ENCODE measurements at places on chromosomes 7 and 10. TPM values are rescaled to one million over a fixed set of nuclear protein-coding genes. Genes with fewer than 3 reads are reported as not detected.

GRCh38 chr7:152313831-152314604 lies 121.8 kb downstream of the KMT2C start:
- no peak overlapping the region for H3K27ac ChIP-seq
- DNase-seq = peak; percentile 27
- H3K36me3 ChIP-seq = 0 out of 2 replicates have a peak, but pooled peaks cover 6% of the 10 kb centered on the region
- no peak overlapping the region for H3K4me3 ChIP-seq
- H3K4me1 ChIP-seq = peaks cover 3% of the 10 kb centered on the region
- H3K27me3 ChIP-seq = no peaks in the 10 kb centered on the region

GRCh38 chr7:33841705-33842129 lies 63.6 kb upstream of the BMPER start:
- no peak overlapping the region for H3K4me3 ChIP-seq
- no peak for DNase-seq
- no peaks in the 10 kb centered on the region for H3K4me1 ChIP-seq
- no peaks in the 10 kb centered on the region for H3K27me3 ChIP-seq

NEURL1 gene
- 0.10 TPM for total RNA-seq

DNA sequence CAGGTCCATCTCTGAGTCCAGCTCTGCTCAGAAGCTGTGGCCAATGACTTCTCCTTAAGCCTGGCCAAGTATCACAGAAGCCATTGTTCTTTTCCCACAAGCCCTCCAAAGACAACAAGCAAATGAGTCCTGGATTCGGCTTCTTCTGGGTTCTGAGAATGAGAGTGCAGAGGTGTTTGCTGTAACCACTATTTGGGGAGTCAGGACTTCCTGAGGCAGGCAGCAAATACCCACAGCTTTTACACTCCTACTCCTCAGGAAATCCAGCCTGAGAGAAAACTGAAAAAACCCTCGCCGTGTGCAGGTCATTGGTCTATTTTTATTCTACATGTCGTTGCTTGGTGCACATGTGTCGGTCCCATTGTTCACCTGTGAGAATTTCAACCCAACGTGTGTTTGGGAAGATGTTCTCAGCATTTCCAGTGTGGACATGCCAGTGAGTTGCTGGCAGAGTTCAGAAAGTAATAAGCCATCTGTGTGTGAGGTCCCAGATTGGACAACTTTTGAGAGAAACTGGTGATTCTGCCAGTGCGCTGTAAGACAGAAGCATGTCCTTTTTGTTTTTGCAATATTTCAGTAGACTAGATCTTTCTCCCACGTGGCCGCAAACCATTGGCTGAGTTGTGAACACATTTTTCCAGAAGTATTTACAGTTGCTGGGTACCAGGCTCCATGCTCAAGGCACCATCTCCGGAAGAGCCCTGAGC lies 121.6 kb upstream of the LYZL2 start:
- no peaks in the 10 kb centered on the region for H3K4me1 ChIP-seq
- H3K27ac ChIP-seq = no peak overlapping the region
- no peak overlapping the region for H3K4me3 ChIP-seq
- no peak for DNase-seq
- H3K27me3 ChIP-seq = no peaks in the 10 kb centered on the region

KLF14 gene
- 0.39 TPM for total RNA-seq

DNA sequence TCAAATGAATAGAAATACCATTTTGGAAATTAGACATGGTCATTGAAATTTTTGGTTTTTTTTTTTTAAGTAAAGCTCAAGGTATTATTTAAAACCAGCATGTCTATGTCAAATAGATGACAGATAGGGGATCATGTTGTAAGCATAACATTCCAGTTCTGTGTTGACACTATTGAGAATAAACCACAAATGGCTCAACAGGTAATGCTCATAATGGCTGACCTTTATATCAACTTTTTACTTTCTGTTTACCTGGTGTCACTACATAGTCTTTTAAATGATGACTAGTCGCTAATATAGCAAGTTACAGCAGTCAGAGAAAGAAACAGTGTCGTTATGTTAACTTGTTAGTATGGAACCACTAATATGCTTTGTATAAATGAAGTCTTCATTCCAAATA lies 616.0 kb downstream of the GATA3 start:
- H3K27me3 ChIP-seq = no peaks in the 10 kb centered on the region
- no peak for DNase-seq
- no peak overlapping the region for H3K27ac ChIP-seq
- H3K4me1 ChIP-seq = no peaks in the 10 kb centered on the region
- H3K36me3 ChIP-seq = no peaks in the 10 kb centered on the region
- no peak overlapping the region for H3K4me3 ChIP-seq

- 0 out of 2 replicates have a peak overlapping the region, but pooled peaks have one; percentile 2 for H3K4me3 ChIP-seq
- H3K27me3 ChIP-seq = no peaks in the 10 kb centered on the region
Measured at GRCh38 chr10:21523557-21524008, 1.9 kb downstream of the SKIDA1 start.

DNA sequence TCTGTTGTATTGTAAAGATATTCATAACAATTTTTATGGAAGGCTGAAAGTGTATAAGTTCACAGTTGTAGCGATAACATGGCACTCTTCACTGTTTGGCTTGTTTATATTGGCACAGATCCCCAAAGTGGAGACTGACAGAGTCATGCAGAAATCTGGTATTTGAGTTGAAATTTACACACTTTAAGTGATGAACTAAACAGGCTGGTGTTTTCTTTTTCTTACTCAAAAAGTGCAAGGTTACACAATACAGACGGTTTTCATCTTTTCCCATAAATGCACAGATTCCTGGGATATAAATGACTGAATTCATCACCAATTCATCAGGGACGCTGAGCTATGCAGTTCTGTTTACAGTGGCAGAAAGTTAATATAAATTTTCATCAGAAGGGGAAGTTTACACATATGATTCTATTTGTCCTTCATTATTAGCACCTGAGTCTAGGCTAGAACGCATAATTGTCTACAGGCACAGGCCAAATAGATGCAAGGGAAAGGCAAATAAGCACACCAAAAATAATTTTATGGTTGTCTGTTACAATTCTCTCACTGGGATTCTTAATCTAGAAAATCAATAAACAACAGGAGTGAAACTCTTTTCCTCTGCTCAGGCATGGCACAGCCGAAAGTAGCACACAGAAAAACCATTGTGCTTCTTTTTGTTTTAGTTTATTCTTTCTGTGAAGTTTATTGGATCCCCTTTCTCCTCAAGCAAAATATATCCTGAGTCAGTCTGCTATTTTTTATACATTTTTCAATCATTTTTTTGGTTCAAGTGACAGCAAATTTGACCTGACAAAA lies 88.0 kb downstream of the FOXP2 start:
- no peak overlapping the region for H3K4me3 ChIP-seq
- peak overlapping the region; percentile 76 for H3K27ac ChIP-seq
- H3K36me3 ChIP-seq = no peaks in the 10 kb centered on the region
- peaks cover 13% of the 10 kb centered on the region for H3K4me1 ChIP-seq
- no peak for DNase-seq

LRIT2 gene
- not detected for total RNA-seq

DNA sequence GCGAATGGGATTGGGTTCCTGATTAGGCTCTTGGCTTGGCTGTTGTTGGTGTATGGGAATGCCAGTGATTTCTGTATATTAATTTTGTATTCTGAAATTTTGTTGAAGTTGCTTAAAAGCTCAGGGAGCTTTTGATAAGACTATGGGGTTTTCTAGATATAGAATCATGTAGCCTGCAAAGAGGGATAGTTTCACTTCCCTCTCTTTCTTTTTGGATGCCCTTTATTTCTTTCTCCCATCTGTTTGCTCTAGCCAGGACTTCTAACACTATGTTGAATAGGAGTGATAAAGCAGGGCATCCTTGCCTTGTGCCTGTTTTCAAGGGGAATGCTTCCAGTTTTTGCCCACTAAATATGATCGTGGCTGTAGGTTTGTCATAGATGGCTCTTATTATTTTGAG lies 40.4 kb upstream of the MPP7 start:
- no peak overlapping the region for H3K4me3 ChIP-seq
- no peak for DNase-seq
- H3K36me3 ChIP-seq = no peaks in the 10 kb centered on the region
- H3K4me1 ChIP-seq = no peaks in the 10 kb centered on the region
- H3K27me3 ChIP-seq = no peaks in the 10 kb centered on the region
- no peak overlapping the region for H3K27ac ChIP-seq

GRCh38 chr10:124566222-124566888 lies 104.7 kb downstream of the LHPP start:
- no peak for DNase-seq
- H3K27ac ChIP-seq = no peak overlapping the region
- H3K4me3 ChIP-seq = no peak overlapping the region
- no peaks in the 10 kb centered on the region for H3K27me3 ChIP-seq
- no peaks in the 10 kb centered on the region for H3K36me3 ChIP-seq

DNA sequence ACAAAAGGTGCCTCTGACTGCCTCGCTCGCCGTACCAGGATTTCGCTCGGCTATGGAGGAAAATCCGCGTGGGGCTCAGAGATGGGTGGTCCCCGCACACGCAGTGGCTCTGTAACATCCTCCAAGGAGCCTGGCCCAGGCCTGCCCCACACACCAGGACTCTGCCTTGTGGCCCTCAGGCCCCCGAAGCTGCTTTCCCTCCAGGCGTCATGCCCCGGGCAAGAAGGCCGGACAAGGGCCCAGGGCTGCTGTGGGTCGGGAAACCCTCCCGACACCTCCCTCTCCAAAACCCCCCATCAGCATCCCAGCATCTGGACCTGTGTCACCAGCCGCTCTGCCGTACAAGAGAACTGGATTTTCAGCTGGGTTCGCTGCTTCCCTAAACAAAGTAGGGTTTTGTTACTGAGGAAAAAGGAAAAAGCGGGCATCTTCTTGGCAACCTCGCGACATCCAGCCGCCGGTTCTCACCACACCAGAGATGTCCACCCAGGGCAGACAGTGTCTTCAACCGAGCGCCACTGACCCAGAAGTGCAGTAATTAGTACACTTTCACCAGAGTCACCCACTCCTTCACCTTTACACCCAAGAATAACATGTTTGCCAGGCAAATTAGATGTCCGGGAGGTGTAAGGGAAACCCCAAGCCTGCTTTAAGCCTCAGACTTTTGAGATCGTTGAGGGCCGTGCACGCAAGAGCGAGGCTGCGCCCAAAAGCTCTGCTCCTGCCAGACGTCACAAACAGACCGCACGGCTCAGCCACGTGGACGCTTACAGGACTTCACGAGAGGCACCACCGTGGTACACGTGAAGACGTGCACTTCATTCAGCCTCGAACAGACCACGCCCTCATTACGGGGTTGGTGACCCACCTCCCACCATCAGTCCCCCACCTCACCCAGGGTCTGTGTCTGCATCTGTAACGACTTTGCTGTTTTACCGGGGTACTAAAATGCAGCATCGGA lies 62.2 kb downstream of the DIP2C start:
- no peaks in the 10 kb centered on the region for H3K27me3 ChIP-seq
- H3K4me3 ChIP-seq = no peak overlapping the region
- H3K27ac ChIP-seq = peak overlapping the region; percentile 7
- DNase-seq = no peak
- peaks cover 21% of the 10 kb centered on the region for H3K4me1 ChIP-seq
- no peaks in the 10 kb centered on the region for H3K36me3 ChIP-seq

DNA sequence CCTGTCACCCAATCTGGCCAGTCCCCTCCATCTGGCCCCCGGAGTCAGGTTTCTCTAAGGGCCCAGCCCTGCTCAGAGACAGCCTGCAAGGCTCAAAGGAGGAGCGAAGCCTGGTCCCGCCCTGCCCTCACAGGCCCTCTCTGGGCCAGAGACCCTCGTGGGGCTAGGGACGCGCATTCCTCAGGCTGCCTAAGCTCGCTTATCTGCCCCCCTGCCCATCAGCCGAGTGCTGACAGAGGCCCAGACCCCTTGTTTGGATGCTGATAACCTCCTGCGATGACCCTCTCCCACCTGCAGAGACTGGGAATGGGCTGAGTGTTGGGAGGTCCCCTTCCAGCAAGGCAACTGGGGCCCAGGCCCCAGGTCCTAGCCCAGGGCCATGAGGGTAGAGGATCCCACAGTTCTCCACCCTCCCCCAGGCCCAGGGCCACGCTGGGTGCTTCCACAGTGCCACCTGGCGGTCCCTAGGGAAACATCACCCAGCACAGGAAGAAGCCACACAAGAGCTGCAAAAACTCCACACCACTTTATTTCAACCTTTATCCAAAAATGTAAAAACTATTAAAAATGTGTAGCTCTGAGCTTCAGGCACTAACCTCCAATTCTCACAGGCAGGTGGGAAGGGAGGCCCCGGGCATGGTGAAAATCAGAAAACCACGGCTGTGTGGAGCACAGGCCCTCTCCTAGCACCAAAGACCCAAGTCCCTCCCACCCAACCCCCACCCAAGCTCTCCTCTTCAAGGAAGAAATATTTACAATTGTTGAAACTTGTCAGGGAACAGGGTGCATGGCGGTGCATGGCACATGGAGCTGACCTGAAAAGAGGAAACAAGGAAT lies 2.2 kb downstream of the NPM3 start:
- DNase-seq = peak; percentile 47
- peaks cover 39% of the 10 kb centered on the region for H3K4me1 ChIP-seq
- no peak overlapping the region for H3K4me3 ChIP-seq

MRLN gene
- not detected for total RNA-seq

DNA sequence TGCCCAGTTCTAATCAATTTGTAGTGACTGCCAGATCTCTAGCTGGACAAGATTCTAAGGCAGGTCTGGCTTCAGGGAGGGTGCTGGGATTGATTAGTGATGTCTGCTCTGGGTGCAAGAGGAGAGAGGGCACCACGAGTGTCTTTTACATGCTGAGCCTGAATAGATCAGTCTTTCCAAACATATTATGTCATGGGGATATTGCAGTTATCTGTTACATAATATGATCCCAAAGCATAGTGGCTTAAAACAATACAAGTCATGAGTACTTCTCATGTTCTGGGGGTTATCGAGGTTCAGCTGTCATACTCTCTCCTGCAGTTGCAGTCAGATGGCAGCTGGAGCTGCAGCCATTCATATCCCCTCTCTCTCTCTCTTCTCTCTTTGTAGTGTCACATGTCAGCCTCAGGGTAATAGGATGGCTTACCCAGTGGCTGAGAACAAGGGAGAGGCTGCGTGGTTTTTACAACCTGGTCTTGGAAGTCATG lies 26.0 kb downstream of the SLC29A3 start:
- H3K4me3 ChIP-seq = no peak overlapping the region
- no peaks in the 10 kb centered on the region for H3K36me3 ChIP-seq

GRCh38 chr7:159105832-159106811 lies 38.5 kb downstream of the VIPR2 start:
- no peaks in the 10 kb centered on the region for H3K4me1 ChIP-seq
- H3K27ac ChIP-seq = no peak overlapping the region
- H3K4me3 ChIP-seq = no peak overlapping the region
- no peak for DNase-seq
- no peaks in the 10 kb centered on the region for H3K36me3 ChIP-seq

- H3K4me3 ChIP-seq = no peak overlapping the region
- no peak for DNase-seq
- no peaks in the 10 kb centered on the region for H3K4me1 ChIP-seq
Measured at GRCh38 chr7:67455508-67455907, 458.9 kb downstream of the TYW1 start.

DNA sequence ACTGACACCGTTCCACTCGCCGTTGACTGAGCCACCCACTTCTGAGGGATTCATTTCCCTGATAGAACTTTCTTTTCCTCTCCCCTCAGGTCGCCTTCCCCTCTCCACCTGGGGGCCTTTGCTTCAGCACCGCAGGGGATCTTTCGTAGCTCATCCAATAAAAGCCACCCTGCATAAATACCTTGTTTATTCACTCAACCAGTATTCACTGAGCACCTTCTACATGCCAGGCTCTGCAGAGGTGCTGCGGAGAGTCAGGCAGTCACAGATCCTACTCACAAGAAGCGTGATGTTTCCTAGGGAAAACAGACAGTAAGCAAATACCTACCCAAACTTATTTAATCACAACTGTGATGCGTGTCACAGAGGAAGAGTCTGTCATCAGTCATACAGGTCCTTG lies 127.7 kb downstream of the TEX36 start:
- H3K4me1 ChIP-seq = no peaks in the 10 kb centered on the region
- H3K27ac ChIP-seq = no peak overlapping the region
- DNase-seq = no peak
- no peaks in the 10 kb centered on the region for H3K36me3 ChIP-seq
- H3K4me3 ChIP-seq = no peak overlapping the region
- H3K27me3 ChIP-seq = peaks cover 34% of the 10 kb centered on the region

Measured in Panc1 (cell line).